ENCODE measurements at places on chromosomes 5 and 9.

- no peak for DNase-seq
Observed at GRCh38 chr9:93483497-93483896, 30.1 kb upstream of the FAM120AOS start.

GRCh38 chr5:155085282-155085989 is 71.9 kb downstream of the KIF4B start:
- no peak for DNase-seq

DNA sequence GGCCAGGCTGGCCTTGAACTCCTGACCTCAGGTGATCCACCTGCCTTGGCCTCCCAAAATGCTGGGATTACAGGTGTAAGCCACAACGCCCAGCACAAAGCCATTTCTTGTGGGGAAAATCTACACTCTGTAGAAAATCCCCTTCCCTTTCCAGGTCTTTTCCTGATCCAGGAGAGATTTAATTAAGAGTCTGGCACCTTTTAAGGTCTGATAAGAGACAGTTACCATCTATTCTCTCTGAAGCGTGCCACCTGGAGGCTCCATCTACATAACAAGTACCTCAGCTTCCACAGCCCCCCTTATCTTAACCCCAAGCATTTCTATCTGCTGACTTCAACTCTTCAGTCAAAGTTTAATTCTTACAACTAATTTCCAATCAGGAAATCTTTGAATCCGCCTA is 71.4 kb upstream of the CDK20 start:
- DNase-seq = no peak

- DNase-seq = no peak
Observed at GRCh38 chr5:91007251-91007650, 375.9 kb downstream of the ARRDC3 start.

GRCh38 chr5:134437847-134438581 is 26.3 kb upstream of the CDKN2AIPNL start:
- DNase-seq = no peak

- DNase-seq = no peak
Observed at GRCh38 chr5:151085517-151086041, 4.7 kb upstream of the TNIP1 start.

Measured in activated naive CD4-positive, alpha-beta T cell (primary cell).